Activated CD8-positive, alpha-beta memory T cell treated with anti-CD3 and anti-CD28 coated beads for 1 hour (primary cell): ENCODE measurements at places on chromosomes 12 and 14.

DNA sequence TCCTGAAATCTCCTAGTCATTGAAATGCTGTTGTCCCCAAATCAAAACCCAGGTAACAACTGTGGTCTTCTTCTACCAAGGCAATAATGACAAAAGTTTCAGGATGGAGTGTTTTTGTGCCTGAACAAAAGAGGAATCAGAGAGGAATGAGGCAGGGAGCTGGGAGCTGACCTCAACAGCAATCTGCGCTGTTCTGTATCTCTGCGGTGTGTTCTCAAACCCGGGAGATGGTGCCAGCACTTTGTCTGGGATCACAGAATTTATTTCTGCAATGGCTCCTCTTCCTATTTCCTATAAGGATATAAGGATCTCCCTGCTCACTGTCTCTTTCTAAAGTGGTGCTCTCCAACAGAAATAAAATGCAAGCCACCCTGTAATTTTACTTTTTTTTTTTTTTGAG lies 449 bp upstream of the GLT8D2 start:
- no peak for DNase-seq

- no peak for DNase-seq
These were observed 678 bp downstream of the INF2 start for GRCh38 chr14:104689881-104690711.

DNA sequence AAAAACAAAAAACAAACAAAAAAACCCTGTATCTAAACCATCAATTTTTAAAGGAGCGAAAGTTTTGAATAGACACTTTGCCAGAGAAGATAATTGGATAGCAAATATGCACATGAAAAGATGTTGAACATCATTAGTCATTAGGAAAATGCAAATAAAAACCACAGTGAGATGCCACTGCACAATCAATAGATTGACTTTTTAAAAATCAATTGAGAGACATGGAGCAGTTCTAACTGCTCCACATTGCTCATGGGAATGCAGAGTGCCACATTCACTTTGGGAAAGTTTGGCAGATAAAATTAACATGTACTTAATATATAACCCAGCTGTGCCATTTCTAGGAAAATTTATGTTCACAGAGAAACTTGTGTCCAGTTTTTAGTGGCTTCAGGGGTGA lies 12.7 kb downstream of the EIF2S1 start:
- DNase-seq = no peak

GRCh38 chr14:35878272-35879150 lies 52.4 kb downstream of the BRMS1L start:
- no peak for DNase-seq
